ENCODE measurements at places on chromosomes 12 and 14.

DNA sequence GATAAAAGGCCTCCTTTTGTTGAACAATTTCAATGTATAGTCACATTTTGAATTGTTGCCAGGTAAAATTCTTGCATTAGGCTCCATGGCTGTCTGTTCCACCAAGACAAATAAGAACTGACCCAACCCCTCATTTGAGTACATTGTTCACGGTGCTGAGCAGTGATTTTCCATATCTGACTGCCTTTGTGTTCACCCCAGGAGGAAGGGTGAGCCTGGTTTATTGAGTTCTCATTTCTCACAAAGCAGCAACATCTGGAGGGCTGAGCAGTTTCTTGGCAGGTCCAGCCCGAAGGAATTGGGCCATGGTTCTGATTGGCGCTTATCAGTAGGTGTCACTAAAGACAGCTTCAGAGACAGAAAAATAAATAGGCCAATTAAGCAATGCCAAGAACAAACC, 149.1 kb downstream of the BMP4 start:
- no peak for DNase-seq

DNA sequence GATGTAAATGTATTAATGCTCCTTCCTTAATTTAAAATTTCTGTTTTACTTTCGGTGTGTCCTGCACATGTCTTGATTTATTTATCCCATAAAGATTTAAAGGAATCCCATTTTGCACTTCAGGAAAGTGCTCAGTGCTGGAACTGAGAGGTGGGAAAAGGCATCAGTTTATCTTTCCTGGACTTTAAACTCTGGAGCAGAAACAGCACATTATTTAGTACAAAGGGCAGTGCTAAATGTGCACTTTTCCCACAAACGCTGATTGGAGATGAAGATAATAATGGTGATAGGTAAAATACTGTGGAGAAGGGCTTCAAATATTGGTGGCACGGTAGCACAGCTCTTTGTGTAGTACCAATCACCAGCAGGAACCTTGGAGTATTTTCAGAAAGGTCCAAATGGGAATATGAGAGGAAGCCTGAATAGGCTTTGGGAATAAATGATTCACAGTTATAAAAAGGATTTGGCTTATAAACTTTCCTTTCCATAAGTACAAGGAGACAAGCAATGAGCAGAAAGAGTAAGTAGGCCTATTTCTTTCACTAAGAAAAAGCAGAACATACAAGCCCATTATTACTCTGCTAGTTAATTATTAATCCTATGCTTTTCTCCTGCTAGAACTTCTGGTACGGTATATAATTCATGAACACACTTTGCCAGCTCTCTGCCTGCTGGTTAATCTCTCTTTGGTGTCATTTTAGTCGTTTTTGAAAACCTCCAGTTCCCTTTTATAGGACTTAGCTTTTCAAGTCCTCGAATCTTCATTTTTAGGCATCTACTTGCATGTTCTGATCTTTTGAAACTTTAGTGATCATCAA, 58.3 kb downstream of the SLC15A5 start:
- no peak for DNase-seq

GRCh38 chr12:75812271-75813018, 219.1 kb downstream of the PHLDA1 start:
- peak; percentile 67 for DNase-seq

DNA sequence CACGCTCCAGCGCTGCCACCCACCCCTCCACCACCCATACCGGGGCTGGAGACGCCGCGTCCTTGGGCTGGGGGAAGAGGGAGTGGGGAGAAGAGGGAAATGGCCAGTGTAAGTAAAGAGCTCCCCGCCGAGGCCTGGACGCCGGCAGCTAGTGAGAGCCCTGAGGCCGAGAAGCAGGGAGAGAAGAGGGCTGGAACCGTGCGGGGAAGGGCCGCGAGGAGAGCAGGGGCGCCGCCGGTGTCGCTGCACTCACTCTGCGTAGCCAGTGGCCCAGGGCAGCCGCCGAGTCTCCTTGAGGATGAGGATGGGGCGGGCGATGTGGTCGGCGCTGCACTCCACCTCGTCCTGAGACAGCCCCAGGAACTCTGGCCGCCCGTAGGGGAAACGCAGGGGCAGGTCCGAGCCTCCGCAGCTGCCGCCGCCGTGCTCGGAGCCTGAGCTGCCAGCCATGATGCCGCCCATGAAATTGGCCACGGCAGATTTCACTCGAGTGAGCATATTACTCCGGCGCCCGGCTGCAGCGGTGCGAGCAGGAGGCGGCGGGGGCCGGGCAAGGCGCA, 631 bp downstream of the PPM1H start:
- peak; percentile 46 for DNase-seq

GRCh38 chr12:67456431-67456901, 187.3 kb downstream of the CAND1 start:
- DNase-seq, result peak; percentile 56

DNA sequence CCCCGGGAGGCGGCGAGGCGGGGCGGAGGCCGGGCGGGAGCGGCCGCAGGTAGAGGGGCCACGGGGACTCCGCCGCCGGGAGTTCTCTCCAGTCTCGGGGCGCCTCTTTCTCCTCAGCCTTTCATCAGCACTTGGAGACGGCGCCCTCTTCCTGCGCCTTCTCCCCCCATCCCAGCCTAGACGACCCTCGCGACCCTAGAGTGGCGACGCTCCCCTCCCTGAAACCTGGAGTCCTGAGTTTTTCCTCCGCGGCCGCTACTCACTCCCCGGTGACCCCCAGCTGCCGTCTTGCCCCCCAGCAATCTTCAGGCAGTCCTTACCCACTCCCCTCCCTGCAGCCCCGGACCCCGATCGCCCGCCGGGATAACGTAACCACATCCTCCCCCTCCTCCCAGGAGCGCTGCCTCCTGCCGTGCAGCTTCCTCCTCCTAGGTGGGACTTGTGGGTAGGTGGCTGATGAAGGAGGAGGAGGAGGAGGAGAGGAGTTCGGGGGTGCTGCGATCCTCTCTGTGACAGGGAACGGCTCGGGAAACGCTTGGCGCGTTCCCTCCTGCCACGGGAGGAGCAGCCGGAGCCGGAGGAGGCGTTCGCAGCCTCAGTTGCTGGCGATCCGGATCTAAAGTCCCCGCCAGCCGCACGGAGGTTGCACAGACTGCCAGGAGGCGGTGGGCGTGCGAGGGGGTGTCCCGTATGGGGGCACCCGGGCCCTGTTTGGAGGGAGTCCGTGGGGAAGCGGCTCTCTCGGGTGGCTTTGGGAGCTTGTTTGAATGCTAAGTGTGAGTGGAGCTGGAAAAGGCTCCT, 891 bp downstream of the PLEKHA5 start:
- peak; percentile 63 for DNase-seq

DNA sequence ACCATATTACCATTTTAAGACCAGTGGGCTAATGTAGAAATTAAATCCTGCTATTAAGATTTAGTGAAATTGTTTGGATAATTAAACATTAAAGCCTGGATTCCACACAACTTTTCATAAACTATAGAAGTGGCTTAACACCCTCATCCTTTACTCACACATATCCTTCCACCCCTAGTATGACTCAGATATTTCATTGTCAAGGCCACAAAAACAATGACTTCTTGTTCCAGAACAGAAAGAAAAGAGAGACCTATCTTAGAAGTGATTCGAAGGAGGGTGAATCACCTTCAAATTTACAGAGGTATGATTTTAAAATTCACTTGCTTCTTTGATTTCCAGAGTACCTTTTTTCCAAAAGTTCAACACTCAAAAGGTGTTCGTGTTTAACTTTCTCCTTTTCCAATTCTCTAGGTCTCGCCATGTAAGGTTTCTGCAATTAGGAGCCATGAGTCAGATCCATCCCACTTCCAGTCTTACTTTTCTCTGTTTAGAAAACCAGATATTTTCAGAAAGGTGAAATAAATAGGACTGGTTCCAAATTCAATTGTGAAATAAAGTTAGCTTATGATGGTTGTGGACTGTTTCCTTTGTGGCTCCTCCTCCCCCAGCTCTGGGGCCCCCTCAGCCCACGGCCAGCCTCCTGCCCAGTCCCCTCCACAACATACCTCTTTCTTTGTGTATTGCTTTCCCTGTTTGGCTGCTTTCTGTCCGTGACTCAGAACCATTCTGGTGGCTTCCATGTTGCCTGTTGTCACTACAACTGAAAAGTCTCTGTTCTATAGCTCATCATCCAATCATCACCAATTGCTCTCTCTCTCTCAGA, 24.6 kb upstream of the MGP start:
- DNase-seq, result no peak

DNA sequence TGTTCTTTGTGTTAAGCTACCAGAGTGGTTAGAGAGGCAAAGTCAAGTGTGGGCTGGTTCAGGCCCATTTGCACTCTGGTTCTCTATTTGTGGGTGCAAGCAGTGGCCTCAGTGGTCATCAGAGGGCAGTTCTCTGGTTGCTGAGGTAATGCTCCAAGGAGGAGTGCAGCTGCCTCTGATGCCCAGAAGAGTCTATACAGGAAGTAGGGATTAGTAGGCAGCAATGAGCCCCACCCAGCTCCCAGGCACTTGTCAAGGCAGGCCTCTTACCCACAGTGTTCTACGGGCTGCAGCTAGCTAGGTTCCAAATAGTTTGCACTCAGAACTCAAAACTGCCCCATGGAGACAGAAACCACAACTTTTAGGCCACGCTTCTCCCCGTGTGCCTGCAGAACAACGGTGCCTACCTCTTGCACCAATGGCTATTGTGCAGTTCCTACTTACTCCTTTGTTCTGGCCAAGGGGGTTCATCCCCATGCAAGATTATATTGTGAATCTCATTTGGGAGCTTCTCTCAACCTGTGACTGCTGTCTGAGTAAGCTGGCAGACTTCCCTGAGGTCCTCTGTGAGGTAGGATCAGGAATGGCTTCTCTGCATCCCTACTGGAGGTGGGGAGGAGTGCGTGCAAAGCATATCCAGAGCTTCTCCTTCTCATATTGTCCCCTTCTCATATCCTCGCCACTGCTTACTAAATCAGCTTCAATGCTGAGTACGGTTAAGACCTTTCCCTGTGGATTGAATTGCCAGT, 410.3 kb upstream of the LMO3 start:
- no peak for DNase-seq

Data from WERI-Rb-1 (cell line).